ENCODE measurements at places on chromosomes 12 and 14. TPM values are rescaled to one million over a fixed set of nuclear protein-coding genes. Genes with fewer than 3 reads are reported as not detected.

ZNF84 gene
- total RNA-seq: 46.2 TPM

EIF2S3B gene
- total RNA-seq: 1.3 TPM

AQP6 gene
- not detected for total RNA-seq

PIANP gene
- 1.3 TPM for total RNA-seq

MANSC4 gene
- total RNA-seq: not detected

TMEM63C gene
- 0.36 TPM for total RNA-seq

GALNT9 gene
- total RNA-seq: not detected

MSRB3 gene
- not detected for total RNA-seq

CLEC4C gene
- not detected for total RNA-seq

STAC3 gene
- 3.0 TPM for total RNA-seq

TRIM9 gene
- total RNA-seq: 0.44 TPM

SELPLG gene
- total RNA-seq: 175 TPM

OTOGL gene
- total RNA-seq: not detected

SIRT4 gene
- total RNA-seq: 5.9 TPM

MSI1 gene
- not detected for total RNA-seq

FAM186B gene
- 0.12 TPM for total RNA-seq

ACAD10 gene
- 58.3 TPM for total RNA-seq

RHEBL1 gene
- 2.7 TPM for total RNA-seq

NRIP2 gene
- not detected for total RNA-seq

CCDC177 gene
- total RNA-seq: not detected

HOXC10 gene
- total RNA-seq: not detected

RBM19 gene
- 71.0 TPM for total RNA-seq

NKX2-1 gene
- total RNA-seq: not detected

TEAD4 gene
- not detected for total RNA-seq

MYH6 gene
- total RNA-seq: not detected

SDS gene
- 1.4 TPM for total RNA-seq

TEX52 gene
- total RNA-seq: not detected

DHRS2 gene
- total RNA-seq: not detected

HOMEZ gene
- total RNA-seq: 21.0 TPM

SPIC gene
- total RNA-seq: not detected

ABCD4 gene
- 98.3 TPM for total RNA-seq

OAS1 gene
- total RNA-seq: 8.4 TPM

FGD6 gene
- 0.70 TPM for total RNA-seq

KLRK1 gene
- total RNA-seq: 1.3 TPM

NFE2 gene
- total RNA-seq: not detected

MDM1 gene
- total RNA-seq: 29.4 TPM

BRAP gene
- total RNA-seq: 25.9 TPM

PTPN21 gene
- not detected for total RNA-seq

SCNN1A gene
- total RNA-seq: 0.67 TPM

NAV3 gene
- not detected for total RNA-seq

WSCD2 gene
- not detected for total RNA-seq

SLC16A7 gene
- 52.8 TPM for total RNA-seq

IAPP gene
- total RNA-seq: not detected

VRTN gene
- not detected for total RNA-seq

CHURC1 gene
- 112 TPM for total RNA-seq

PLEKHA5 gene
- 15.9 TPM for total RNA-seq

MIP gene
- total RNA-seq: not detected

CLEC1B gene
- total RNA-seq: not detected

NGB gene
- total RNA-seq: not detected

ADCY4 gene
- total RNA-seq: 8.1 TPM

PTGDR gene
- total RNA-seq: 1.9 TPM

DNAH10 gene
- 0.08 TPM for total RNA-seq
